Activated T-helper 9 cell treated with anti-CD3 and anti-CD28 coated beads, Interleukin-2, amount 50 U/mL, for 16 hours (primary cell): ENCODE measurements at places on chromosomes 1 and 21.
A peak's percentile ranks its signal among the peaks of the same experiment; 100 is the strongest.

GRCh38 chr1:245715970-245716369 lies 561.2 kb downstream of the KIF26B start:
- DNase-seq, result no peak

DNA sequence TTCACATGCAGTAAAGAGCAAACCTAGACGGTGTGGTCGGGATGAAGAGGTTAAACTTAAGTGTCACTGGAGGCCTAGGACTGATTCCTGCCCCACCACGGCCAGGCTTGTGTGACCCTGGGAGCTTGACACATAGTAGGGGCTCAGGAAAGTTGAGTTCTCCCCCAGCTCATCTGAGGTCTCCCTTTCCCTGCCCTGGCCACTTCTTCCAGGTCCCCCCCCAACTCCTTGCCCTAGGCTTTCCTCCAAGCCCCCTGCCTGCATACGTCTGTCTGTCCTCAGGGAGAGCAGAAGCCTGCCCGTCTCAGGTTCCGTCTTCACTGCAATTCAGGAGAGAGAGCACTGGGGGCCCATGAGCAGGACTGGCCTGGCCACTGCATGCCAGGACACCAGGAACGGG lies 225.8 kb downstream of the PTPRU start:
- DNase-seq, result no peak

GRCh38 chr21:34184232-34184631 lies 110.9 kb downstream of the MRPS6 start:
- no peak for DNase-seq

- no peak for DNase-seq
Observed at GRCh38 chr1:22878626-22879025, 94.0 kb downstream of the LACTBL1 start.

DNA sequence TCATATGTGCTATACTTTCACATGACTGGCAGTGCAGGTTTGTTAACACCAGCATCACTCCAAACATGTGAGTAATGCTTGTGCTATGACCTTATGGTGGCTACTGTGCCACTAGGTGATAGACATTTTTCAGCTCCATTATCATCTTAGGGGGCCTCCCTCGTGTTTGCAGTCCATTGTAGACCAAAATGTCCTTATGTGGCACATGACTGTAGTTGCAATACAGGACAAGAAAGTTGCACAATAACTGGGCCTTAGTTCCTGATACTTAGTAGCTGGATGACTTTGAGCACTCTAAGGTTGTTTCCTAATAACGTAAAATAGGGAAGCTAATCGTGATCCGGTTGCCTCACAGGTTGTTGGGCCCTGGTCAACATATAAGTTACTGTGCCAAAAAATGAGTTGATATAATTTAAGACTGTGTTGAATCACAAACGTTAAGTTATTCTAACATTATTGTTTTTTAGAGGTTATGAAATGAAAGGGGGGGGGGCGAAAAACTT lies 511 bp upstream of the SNX27 start:
- no peak for DNase-seq

GRCh38 chr1:151803164-151803563 lies 2.1 kb downstream of the LINGO4 start:
- no peak for DNase-seq

DNA sequence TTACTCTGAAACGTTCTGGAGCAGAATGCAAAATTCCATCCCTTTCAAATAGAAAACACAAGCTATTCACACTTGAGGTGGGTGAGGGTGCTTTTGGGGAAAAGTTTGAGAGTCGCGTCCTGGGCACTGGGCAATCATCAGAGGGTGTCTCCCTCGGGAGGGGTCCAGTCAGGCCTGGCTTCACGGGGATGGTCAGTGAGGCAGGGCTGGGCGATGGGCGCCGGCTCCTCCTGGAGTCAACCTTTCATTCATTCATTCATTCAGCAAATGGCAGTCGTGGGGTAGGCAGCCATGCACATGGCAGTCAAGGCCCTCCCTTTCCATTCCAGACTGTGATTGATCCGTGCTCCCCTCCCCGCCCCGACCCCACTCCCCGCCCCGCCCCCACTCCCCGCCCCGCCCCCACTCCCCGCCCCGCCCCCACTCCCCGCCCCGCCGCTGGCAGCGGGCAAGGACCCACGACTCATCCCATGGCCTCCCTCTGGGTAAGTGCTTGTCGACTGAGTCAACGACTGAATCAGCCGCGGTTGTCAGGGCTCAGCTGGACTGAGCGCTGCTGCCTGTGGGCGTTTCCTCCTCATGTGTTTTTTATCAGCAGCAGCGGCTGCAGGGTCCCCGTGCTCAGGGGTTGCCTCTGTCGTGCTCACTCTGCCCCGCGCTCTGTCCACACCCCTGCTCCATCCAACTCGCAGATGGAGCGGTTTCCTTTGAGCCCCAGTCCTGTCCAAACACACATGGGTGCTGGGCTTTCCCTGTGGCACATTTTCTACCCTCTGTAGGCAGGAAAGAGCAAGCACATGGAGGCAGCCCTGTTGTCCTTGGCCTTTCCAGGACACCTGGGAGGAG lies 12.5 kb upstream of the SPSB1 start:
- DNase-seq, result peak; percentile 46

DNA sequence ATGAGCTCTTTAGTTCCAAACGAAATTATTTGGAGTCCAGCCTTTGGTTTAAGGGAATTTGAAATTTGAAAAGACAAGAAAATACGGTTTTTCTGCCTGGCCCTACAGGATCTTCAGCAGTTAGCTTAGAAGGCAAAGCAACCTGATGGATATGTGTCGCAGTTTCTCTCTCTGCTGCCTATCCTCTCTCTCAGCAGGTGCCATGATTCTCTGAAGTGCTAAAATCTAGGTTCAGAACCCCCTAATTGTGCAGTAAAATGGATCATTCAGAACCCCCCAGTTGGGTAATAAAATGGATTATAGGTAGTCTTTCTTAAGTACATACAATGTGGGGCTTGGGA lies 446 bp upstream of the DEPDC1 start:
- no peak for DNase-seq

- DNase-seq, result no peak
Observed at GRCh38 chr1:225855503-225856300, 26.5 kb downstream of the TMEM63A start.

DNA sequence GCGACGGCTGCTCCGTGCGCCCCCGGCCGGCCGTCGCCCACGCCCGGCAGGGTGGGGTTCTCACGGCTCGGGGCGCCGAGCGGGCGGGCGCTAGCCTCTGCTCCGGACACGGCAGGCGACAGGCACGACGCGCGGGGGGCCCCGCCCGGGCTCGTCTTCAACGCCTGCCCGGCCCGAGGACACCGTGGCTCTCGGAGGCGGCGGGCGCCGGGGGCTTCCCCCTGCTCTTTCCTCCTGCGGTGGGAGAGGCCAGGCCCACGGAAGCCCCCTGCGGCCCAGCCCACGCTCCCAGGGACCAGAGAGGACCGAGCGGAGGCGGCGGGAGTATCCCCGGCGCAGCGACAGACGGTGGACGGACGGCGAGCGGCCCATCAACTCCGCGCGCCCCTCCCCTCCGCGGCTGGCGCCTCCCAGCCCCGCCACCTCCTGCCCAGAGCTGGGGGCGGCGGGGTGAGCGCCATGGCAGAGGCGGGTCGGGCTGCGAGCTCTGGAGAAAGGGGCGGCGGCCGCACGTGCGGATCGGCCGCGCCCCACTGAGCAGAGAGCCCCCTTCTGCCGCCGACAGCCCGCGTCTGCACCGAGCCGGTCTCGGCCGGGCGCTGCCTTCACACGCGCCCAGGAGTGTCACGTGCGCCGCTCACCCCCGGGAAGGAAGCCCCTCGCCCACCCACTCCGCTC lies at the start of the genes SHE and TDRD10:
Gene SHE (minus strand): TSS at position 347 of the 678 bp plus-strand sequence. CDS start 386 bp downstream, outside the sequence.
Gene TDRD10 (plus strand): TSS at position 154 of the 678 bp plus-strand sequence. CDS start 4,685 bp downstream, outside the sequence.
- no peak for DNase-seq

DNA sequence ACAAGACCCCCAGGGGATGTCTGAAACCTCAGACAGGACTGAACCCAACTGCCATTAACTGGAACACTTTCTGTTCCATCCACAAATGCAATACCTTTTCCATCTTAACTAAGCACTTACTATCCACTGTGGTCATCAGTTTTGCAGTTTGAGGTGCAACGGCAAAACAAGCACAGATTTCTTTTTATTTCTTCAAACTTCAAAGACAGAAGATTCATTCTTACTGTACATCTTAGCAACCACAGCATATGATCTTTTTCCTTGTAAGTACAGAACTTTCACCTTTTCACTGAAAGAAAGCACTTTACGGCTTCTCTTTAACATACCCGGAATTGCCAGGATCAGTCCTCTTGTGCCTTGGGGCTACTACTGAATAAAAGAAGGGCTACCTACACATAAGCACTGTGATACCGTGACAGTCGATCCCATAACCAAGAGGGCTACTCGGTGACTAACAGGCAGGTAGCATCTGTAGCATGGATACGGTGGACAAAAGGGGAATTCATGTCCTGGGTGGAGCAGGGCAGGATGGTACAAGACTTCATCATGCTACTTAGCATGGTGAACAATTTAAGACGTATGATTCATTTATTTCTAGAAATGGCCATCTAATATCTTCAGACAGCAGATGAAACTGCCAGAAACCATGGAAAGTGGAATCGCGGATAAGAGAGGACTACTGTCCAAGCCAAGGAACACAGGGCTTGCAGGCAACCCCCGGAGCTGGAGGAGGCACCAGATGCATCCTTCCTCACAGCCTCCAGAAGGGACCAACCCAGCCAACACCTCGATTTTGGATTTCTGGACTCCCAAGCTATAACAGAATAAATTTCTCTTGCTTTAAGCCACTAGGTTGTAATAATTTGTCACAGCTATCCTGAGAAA lies 18.4 kb downstream of the ERG start:
- no peak for DNase-seq

GRCh38 chr1:243708210-243708609 lies 141.8 kb downstream of the AKT3 start:
- DNase-seq, result no peak

- no peak for DNase-seq
Observed at GRCh38 chr1:38551318-38552307, 308.0 kb downstream of the RRAGC start.

- no peak for DNase-seq
Observed at GRCh38 chr1:198520524-198521254, 19.8 kb downstream of the ATP6V1G3 start.

GRCh38 chr1:5917281-5917590 lies 75.0 kb downstream of the NPHP4 start:
- no peak for DNase-seq

DNA sequence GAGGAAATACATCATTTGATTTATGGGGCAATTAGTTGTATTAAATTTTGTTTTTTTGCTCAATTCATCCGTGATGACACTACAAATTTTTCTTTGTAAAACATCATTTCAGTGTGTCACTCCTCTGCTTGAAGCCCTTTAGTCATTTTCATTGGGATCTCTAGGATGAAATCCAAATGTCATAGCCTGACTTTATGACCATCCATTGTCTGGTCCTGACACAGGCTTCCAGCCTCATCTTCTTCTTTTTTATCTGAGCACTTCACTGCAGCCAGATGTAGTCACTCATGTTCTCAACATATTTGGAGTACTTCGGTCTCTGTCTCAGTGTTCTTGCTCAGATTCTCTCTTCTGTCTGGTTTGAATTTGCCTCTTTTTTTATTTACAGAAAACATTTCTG lies 173.1 kb downstream of the HMCN1 start:
- DNase-seq, result no peak

DNA sequence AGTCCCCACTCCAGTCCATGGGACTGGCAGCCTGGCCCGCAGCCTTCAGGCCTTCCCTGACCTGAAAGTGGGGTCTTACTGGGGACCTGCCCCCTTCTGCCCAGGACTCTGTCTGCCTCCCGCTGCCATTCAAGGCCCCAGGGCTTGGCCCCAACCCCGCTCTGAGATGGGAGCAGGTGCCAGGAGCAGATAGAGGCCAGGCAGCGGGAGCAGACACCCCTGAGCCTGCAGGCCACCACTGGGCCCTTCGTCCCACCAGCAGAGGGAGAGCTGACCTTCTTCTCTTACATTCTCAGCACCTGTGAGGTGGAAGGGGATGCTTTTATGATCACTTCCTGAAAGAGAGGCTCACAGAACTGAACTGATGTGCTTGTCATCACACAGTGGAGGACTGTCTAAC lies 62.2 kb upstream of the TINAGL1 start:
- no peak for DNase-seq

- no peak for DNase-seq
Observed at GRCh38 chr1:49111931-49112330, 335.2 kb upstream of the BEND5 start.

DNA sequence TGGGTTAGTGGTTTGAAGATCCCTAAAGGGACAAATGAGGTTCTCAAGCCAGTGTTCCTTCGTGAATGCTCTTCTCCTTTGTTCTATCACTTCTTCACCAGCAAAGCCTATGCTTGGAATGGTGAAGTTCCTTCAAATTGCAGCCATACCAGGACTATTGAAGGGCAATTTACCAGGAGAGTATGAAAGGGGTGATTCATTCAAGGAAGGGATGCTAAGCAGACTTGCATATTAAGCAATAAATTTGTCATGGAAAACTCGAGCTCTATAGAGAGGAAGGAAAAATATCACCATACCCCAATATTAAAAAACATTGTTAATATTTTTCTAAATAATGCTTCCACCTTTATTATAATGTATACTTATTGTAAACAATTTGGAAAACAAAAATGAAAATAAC lies 9.3 kb upstream of the TSNAX start:
- no peak for DNase-seq

DNA sequence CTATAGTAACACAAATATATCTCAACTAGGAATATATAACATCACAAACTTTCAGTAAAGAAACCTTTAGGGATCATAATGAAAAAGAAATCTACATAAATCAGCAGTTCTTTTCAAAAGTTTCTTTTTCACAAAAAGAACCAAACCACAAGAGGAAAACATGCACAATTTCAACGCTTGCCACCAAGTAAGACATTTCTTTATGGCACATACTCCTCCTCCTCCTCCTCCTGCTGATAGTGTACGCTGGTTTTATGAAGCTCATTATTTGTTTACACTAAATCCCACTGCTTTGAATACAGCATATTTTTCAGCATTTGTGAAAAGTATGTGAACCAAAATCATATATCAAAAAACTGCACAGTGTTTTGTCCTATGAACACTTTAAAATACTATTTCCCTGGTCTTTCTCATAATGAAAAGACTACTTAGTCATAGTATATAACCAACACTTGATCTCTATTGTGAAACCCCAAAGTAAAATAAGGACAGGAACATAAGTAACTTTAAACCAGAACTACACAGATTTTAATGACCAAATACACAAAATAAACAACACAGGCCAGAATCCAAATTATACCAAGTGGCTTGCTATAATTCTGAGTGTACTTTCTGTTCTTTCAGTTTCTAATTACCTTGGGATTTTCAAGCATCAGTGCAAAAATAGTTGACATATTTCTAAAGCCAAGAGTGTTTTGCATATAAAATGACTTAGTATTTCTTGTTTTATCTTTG lies 184.2 kb downstream of the EIF4G3 start:
- DNase-seq, result no peak

GRCh38 chr1:91427741-91428140 lies 23.1 kb upstream of the HFM1 start:
- no peak for DNase-seq

- DNase-seq, result no peak
Observed at GRCh38 chr1:87673748-87674147, 345.1 kb downstream of the LMO4 start.

DNA sequence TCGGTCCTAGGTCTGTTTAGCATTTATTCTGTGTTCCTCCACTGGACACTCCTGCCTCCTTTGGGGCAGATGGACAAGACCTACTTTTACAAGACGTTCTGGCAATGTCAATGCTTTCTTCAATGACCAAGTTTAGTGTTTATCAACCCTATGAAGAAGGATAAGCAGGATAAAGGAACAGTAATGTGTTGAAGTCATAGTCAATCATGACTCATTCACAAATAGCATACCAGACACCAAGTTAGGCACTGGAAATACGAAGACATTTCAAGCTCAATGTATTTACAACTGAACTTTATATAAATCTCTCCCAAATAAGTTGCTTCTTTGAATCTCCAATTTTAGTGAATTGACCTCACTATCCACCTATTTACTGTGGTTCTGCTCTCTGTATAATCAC lies 4.8 kb upstream of the SLC35D1 start:
- no peak for DNase-seq
